ENCODE measurements at places on chromosomes 1 and 21.

GRCh38 chr1:70033266-70033873, 172.0 kb downstream of the LRRC40 start:
- DNase-seq, result no peak

DNA sequence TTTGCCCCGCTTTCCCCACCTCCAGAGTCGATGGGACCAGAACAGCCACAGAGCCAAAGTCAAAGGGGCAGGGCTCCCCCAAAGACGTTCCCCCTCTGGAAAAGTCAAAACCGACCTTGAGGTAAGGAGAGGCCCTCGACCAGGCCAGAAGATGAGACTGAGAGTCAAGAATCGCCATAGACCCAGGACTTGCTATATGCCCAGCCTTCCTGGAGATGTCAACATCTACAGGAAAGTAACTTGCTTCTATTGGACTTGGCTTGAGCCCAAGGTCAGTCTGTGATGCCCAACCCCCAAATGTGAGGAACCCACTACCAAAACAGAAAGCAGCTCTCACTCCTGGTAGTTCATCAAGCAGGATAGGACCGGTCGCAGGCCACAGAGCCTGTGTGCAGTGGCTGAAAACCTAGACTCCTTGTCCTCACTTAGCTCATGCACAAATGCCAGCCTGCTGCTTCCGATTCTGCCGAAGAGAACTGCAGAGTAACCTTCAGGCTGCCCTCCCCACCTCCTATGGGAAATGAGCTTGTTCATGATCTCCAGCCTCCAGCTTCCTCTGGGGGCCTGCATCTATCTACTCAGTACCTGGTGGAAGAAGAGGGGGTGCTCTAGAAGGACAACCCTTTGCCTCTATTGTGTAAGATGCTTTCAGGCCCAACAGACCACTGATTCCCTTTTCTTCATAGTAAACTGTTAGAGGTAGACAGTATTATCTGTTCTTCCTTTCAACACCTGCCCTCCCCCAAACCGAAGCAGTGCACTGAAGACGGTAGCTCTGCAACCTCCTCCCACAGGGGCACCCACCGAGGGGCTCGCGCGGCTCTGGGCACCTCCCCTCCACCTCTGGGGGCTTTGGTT, 1.4 kb downstream of the ACOT7 start:
- DNase-seq, result no peak

DNA sequence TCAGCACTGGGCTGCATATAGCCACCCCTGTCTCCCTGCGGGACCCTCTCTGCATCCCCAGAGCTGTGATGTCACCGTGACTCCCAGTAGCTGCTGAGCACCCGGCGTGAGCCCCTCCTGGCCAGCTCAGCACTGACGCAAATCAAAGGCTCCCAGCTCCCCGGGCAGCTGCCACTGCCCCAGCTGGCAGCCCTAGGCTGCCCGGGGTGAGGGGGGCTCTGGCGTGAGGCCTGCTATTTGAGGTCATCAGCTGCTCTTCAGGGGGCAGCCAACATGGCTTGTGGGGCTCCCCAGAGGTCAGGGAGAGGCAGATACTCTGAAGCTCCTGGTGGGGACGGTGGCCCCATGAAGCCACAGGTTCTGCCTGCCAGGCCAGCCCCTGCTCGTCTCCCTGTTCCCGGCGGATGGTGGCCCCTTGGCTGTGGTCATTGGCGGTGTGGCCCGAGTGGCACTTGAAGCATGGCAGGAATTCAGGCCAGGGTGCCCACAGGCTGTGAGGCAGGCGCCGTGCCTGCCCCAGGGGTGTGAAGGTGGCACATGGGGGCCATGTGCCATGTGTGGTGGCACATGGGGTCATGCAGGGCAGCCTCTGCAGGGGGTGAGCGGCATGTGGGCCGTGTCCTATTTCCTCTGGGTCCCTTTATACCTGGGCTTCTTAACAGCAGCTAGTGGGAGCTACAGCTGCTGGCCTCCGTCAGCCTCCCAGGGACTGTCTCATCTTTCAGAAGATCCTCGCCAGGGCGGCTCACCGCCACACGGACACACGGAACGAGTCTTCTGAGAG, 85.4 kb downstream of the SIK1 start:
- DNase-seq, result no peak

- DNase-seq, result no peak
Observed at GRCh38 chr21:41100826-41101550, 67.0 kb upstream of the BACE2 start.

- no peak for DNase-seq
Observed at GRCh38 chr1:234927312-234927970, 201.2 kb downstream of the TOMM20 start.

DNA sequence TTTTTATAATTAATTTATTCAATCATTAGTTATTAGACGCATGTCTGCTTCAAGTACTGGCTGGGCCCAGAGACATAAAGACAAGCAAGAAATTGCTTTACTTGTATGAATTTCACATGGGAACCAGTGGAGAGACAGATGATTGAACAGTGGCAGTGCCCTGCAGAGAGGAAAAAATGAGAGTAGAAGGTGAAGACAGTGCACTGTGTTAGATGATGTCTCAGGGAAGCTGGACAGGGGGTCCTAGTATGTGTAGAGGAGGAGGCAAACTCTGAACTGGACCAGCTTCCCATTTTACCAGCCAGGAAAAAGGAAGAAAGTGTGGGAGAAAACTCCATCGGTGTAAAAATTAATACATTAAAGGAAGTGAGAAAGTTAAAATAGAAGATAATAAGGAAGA, 126.0 kb downstream of the BACH1 start:
- DNase-seq, result no peak

- no peak for DNase-seq
Observed at GRCh38 chr1:25799352-25799934, 550 bp upstream of the SELENON start.

GRCh38 chr1:180724055-180724454, 92.2 kb downstream of the XPR1 start:
- DNase-seq, result no peak

DNA sequence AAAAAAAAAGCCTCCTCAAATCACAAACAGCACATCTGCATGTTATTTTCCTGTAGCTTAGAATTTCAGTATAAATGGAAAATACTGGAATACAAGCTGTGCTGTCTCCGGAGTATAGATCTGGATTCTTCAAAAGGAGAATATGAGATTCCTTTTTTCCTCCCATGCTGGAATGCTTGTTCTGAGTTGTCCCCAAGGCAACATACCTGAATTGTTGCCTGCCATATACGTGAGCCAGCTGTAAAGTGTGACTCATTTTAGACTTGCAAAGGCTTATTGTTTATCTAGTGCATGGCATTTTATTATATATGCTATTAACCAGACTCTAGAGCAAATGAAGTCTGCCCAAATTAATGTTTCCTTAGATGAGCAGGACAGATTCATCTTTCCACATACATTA, 95.0 kb upstream of the C1orf105 start:
- DNase-seq, result no peak

GRCh38 chr1:226629896-226630550, 81.5 kb downstream of the STUM start:
- DNase-seq, result no peak

GRCh38 chr1:212488436-212489283, 55.9 kb downstream of the NENF start:
- DNase-seq, result no peak

DNA sequence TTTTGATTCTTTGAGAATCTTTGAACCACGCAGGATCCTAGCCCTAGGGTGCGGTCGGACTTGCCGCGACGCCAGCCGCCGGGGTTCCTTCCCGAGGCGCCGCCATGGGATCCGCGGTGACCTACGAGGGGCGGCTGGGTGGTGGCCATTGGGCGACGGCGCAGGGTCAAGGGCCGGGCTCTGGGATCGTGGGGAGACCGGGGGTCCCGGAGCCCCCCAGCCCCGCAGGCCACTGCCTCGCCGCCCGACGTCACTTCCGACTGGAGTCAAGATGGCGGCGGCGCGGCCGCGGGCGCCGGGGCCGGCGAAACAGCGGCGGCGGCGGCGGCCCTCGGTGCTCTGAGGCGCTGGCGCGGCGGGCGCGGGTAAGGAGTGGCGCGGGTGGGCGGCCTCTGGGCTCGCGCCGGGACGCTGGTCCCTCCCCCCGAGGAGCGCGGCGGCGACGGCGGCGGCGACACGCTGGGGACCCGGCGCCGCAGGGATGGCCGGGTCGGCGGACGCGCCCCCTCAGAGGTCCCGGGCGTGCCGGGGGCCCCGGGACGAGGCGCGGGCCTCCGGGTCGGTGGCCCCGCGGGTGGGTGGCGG, at the start of gene PRDM2:
Gene PRDM2, plus strand, starts transcription at position 253 of the 585 bp plus-strand sequence. CDS start 15,418 bp downstream, outside the sequence.
- peak; percentile 86 for DNase-seq

GRCh38 chr1:183126000-183126366, 60.1 kb upstream of the LAMC2 start:
- no peak for DNase-seq

DNA sequence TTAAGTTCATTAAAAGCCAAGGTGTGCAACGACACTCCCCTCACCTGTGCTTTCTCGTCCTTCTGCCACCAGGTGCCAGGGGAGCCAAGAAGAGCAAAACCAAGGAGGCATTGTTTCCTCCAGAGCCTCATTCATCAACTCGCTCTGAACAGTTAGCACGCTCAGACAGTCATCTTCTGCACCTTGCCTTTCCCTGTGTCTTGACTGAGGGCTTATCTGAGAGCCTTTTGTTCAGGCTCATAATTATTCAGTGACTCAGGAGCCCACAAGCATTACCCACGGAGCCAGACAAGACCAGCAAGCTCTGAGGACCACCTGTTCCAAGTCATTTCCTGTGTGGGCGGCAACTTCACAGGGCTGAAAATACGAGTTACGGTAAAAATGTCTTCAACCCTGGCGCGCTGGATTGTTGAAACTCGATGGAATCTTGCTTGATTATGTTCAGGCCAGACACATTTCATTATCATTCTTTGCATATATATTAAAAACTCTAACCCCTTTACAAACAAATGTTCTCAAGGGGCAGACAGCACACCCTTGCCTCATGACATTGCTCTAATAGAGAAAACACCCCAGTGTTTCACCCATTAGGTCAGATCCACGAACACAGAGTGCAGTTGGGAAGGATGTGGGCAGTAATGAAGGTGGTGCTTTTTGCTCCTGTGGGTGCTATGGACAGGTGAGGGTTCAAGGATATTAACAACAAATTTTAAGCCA, 89.7 kb upstream of the RUNX1 start:
- DNase-seq, result no peak

GRCh38 chr1:41722184-41722583, 196.5 kb downstream of the HIVEP3 start:
- DNase-seq, result no peak

DNA sequence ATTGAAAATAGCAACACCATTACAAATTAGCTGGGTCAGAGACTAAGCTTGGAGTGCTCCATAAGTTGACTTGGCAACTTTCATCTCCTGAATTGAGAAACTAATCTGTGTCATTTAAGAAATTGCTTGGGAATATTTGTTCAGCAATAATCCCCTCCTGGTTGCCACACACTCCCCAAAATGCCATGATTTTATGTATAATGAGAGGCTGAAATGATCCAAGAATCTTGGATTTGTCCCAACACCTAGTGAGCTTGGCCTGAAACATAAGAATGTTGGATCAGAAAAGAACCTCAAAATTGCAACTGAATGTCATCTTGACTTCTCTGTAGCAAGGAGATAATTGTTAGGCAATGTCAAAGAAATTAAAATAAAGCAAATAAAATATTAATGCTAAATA, 805.9 kb upstream of the ADAMTS5 start:
- DNase-seq, result no peak

GRCh38 chr1:30750731-30751291, 6.8 kb downstream of the LAPTM5 start:
- DNase-seq, result no peak

GRCh38 chr21:43299441-43300277, 127.3 kb downstream of the SIK1 start:
- no peak for DNase-seq

DNA sequence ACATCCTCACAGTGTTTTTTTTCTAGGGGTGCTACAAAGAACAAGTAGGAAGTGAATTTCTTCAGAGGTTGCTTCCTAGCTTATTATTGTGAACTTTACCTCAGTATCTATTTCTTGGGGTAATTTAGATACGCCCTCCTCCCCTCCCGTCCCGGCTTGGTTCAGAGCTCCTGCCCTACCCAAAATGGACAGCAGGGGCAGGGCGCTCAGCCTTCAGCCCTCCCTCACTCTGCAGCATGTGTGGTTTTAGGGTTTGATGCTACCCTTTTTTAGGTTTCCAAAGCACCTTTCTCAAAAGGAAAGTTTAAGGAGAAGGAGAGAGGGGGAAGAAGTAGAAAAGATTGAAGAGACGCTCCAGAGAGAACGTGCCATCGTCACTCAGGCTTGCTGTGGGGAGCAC, 16.9 kb upstream of the POGK start:
- DNase-seq, result no peak

- no peak for DNase-seq
Observed at GRCh38 chr1:107196973-107197562, 56.2 kb downstream of the NTNG1 start.

DNA sequence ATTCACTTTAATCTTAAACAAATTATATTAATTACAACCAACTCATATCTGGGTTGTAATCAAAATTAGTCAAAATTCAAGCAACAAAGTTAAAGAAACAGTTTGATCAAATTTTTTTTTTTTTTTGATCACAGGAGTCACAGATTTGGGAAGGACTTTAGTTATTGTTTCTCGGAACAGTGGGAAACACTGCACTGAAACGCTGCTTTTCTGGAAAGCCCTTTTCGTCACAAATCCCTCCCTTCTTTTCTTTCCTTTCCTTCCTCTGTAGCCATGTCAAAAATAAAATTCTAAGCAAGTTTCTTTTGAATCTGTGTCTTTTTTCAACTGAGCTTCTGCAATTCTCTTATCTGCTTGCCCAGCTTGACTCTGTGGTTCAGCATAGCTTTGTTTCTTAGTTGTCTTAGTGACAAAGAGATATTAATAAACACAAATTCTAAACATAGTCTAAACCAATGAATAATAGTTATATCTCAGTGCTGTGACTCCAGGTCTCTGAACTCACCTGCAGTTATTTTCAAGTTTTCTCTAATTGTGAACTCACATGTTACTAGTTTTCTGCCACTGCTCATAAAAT, 53.8 kb downstream of the PTGS2 start:
- DNase-seq, result no peak

- DNase-seq, result no peak
Observed at GRCh38 chr1:114828251-114828650, 26.4 kb upstream of the SYCP1 start.

DNA sequence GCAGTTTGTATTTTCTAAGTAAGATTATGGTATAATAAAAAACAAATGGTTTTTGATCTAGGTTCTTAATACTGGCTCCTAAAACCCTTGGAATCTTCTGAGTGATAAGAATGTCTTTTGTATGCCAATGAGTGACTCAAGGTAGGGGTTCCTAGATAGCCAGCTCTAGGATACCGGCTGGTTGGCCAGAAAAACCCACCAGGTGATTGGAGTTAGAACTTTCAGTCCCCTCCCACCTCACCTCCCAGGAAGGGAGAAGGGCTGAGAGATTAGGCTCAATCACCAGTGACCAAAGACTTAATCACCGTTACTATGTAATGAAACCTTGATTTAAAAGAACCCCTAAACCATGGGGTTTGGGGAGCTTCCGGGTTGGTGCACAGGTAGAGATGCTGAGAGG, 8.7 kb upstream of the BRDT start:
- DNase-seq, result no peak

DNA sequence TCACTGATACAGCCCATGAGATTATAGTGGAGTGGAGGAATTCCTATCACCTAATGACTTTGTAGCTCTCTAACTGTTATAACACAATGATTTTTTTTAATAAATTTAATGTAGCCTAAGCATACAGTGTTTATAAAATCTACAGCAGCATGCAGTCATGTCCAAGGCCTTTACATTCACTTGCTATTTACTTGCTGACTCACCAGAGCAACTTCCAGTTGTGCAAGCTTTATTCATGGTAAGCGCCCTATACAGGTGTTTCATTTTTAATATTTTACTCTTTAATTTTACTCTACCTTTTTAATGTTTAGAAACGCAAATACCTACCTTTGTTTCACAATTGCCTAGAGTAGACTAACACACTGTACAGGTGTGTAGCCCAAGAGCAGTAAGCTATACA, 1652.2 kb downstream of the BRINP3 start:
- no peak for DNase-seq

- no peak for DNase-seq
Observed at GRCh38 chr1:89022167-89022959, at the start of gene GBP3. Gene GBP3, minus strand, starts transcription at chr1:89022866. Its CDS starts 2,145 bp downstream, at chr1:89020721.
